NCI-H2171 (cell line): ENCODE measurements at places on chromosomes 2 and 18.

DNA sequence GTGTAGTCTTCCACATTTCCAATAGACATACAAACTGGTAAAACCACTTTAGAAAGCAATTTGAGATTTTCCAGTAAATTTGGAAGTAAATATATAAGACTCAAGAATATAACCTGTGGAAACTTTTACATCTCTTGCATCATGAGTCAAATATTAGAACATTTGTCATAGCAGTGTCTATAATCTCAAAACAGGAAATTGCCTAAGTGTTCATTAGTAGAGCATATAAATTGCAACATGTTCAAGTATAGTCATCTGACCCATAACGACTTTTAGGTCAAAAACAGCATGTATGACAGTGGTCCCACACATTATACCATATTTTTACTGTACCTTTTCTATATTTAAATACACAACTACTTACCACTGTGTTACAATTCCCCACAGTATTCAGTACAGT is 555.9 kb upstream of the VRK2 start:
- DNase-seq = no peak

GRCh38 chr2:126704434-126705160 is 48.6 kb downstream of the GYPC start:
- DNase-seq = no peak

- no peak for DNase-seq
Observed at GRCh38 chr2:4020649-4021048, 317.3 kb downstream of the DCDC2C start.

- DNase-seq = no peak
Observed at GRCh38 chr2:67159929-67160328, 237.2 kb upstream of the ETAA1 start.

GRCh38 chr2:208711598-208711997 is 305.0 kb downstream of the PTH2R start:
- DNase-seq = no peak

- DNase-seq = no peak
Observed at GRCh38 chr2:100767224-100767653, 52.7 kb upstream of the NPAS2 start.

DNA sequence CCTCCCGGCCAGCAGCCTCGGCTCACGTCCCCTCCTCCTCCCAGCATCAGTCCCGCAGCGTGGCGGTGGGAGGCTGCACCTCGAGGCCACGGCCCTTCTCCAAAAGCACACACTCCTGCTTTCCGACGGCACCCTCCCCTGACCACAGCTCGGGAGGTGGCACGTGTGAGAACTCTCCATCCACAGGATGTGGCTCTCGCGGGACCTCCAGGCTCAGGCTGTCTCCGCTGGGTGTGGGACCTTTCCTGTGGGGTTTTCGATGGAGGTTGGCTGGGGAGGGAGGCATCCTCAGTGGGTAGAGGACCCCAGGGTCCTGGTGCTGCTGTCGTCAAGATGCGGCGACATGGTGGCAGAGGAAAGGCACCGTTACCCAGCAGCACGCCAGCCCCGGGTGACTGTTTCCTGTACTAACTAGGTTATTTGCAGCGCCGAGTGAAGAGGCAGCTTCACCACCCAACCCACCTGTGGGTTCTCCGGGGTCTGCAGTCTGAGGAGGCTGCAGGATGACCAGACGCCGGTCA is 42.8 kb upstream of the KCNG2 start:
- DNase-seq = no peak

DNA sequence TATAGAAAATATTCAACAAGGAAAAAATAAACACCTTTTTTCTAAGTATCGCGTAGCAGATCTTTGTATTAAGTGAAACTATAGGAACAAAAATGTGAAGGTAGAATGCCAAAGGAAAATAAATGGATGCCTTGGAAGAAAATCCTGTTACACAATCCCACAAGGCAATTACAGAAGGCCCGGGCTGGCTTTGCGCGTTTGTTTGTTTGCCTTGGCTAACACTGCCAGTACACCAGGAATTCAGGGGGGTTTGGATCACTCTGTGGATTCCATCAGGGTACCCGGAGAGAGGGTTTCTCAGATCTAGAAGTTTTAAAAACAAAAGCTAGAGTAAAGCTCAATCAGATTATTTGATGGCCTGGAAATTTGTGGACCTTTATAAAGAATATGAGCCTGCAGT is 478.3 kb downstream of the FBXO15 start:
- DNase-seq = no peak

DNA sequence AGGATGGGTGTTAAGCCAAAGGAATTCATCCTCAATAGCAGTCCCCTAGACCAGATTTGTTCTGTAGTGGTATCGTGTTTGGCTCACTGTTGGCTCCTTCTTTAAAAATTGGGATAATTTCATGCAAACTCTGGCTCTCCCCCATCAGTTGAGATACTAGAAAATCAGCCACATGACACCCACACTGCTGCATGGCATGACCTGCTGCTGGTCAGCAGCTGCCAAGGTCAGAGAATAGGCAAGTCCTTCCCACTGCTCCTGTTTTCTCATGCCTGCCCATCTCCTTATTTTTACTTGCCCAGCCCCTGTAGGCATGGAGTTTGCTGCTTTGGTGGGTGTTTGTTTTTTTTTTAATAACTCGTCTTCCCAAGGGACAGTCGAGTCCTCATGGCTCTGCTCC is 1.0 kb upstream of the SNRNP200 start:
- no peak for DNase-seq

DNA sequence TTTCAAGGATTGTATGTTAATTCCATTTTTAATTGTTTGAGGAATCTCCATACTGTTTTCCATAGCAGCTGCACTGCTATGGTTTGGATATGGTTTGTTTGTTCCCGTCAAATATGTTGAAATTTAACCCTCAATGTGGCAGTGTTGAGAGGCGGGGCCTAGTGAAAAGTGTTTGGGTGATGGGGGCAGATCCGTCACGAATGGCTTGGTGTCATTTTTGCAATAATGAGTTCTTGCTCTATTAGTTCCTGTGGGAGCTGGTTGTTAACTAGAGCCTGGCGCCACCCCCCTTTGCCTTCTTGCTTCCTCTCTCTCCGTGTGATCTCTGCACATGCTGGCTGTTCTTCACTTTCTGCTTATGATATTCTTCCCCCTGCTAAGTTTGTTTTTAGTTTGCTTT is 71.4 kb upstream of the LDLRAD4 start:
- DNase-seq = peak; percentile 46

DNA sequence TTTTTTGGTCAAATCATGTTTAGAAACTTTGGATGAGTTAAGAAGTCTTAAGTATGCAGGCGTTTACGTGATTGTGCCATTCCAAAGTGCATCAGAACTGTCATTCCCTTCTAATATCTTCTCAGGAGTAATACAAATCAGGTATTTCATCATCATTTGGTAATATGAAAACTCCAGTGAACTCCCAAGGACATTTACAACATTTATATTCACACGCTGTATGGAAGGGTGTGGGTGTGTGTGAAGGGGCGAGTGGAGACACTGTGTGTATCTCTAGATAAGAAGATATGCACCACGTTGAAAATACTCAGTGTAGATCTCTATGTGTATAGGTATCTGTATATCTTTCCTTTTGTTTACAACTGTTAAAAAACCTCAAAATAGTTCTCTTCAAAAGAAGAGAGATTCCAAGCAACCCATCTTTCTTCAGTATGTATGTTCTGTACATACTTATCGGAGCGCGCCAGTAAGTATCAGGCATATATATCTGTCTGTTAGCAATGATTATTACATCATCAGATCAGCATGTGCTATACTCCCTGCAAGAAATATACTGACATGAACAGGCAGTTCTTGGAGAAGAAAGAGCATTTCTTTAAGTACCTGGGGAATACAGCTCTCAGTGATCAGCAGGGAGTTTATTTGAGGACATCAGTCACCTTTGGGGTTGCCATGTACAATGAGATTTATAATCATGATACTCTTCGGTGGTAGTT is 29.3 kb downstream of the COX7A2L start:
- no peak for DNase-seq

DNA sequence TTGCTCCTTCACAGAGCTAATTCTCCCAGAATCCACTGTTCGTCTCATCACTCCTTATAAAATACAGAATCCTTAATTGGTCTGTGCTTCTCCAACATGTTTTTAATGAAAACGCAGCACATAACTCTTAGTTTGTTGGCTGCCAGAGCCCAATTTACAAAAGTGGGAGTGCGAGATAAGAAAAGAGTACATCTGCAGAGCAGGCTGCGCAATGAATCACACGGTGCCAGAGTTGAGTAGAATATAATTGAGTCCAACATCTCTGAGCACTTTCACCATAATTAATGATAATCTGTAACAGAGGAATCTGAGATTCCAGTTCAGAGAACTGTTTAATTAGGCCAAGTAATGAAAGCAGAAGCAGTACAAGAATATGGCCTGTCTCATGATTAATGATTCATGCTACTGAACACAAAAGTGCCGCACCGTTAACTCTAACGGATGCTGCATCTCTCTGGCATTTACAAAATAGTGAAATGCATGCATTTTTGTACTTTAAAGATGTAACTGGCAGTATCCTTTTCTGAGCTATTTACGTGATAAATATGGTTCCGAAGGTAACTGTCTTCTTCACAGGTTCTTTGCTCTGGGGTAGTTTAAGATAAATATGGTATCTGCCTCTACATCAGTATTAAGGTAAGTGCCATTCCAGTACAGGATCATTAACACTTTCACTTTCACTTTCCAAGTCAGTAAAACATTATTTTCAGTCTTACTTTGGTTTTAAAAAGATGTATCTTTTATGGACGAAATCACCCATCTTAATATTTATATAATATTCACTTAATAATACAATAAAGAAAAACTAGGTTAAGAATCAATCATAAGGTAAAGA is 785.6 kb downstream of the NR4A2 start:
- no peak for DNase-seq

- DNase-seq = no peak
Observed at GRCh38 chr18:50654658-50655550, 95.0 kb downstream of the MAPK4 start.
